ENCODE measurements at places on chromosomes 6 and 20.

DNA sequence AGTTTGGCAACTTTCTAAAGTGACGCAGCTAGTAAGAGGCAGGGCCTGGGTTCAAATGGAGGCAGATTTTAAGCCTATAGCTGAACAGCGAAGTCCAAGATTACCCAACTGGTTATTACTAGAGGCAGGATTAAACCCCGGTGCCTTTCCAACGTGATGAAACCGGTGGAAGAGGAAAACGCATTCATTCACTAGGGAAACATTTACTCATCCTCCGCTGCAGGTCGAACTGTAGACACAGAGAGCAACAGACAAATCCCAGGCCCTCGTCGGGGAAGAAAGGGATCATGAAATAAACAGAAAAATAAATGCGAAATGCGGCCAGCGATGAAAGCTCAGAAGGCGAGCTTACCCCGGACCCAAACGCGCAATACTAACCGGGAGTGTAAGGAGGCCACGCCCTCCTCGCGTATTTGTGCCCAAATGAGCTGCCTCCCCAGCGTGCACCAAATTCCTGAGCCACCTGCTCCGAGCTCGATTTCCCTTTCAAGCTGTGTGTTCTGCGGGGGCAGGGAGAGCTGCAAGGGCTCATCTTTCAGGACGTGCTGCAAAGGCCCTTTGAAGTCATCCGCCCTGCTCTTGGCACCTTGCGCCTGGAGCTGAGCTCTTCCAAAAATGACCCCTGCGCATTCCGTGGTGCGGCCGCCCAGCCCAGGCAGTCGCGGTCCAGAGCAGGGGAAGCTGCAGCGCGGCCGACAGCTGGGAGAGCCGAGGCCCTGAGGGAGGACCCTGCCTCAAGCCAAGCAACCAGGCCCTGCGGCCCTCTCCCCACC is 46.9 kb downstream of the PDYN start:
- no peak for DNase-seq

DNA sequence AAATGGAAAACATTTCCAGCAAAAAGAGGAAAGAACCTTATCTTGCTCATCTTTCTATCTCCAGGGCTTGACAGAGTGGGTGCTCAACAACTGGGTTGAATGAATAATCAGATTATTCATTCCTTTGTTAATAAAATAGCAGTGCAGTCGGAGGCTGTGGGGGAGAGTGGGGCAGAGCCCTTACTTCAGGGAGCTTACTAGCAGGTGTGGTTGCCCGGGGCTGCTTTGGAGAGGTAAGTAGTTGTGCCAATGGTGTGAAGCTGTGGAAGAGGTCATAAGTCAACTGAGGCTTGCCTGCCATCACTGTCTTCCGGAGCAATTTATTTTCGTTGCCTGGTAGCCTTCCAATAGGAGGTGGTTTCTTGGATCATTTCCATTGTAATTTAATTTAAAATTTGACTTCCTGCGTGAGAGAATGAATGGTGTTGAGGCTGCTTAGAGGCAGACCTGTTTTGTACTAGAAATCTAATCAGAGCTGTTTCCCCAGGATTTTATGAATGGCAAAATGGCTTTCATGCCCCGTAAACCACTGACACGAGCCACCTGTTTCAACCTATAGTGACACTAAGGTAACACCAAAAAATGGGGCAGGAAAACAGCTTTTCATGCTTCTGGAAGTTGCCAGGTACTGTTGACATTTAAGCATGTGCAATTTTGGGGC is 51.4 kb downstream of the ZDHHC14 start:
- no peak for DNase-seq

GRCh38 chr6:11021003-11021402 is 23.1 kb downstream of the ELOVL2 start:
- no peak for DNase-seq

DNA sequence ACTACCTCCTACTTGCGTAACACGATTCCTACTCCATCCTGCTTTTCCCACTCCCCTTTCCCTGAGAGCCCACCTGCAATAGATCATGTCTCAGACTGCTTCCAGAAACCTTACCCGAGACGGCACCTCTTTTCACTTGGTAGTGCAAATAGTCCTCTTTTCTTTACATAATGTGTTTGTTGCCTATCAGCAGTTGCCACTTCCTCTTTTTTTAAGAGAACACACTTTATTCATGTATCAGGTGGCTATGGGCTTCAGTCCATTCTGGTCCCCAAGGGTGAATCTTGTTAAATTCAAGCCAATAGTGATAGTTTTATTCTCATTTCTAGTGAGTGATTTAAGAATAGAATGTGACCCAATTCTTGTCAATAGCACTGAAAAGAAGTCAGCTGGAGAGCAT is 57.7 kb upstream of the FERMT1 start:
- DNase-seq = no peak

DNA sequence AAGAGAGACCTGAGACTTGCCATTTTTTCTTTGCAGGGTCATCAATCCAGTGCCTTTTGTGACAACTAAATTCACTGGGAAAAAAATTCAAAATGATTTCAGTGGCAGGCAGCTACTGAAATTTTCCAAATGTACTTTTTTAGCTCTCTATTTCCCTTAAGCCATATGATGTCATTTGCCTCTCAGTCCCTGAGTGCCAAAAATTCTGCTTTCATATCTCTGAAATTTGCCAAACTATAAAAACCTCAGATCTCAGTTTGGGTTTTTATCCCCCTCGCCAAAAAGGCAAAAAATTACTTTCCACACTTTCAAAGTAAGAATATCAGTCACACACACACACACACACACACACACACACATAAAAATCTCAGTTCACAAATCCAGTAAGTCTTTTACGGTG is 651.3 kb upstream of the ARID1B start:
- DNase-seq = no peak

DNA sequence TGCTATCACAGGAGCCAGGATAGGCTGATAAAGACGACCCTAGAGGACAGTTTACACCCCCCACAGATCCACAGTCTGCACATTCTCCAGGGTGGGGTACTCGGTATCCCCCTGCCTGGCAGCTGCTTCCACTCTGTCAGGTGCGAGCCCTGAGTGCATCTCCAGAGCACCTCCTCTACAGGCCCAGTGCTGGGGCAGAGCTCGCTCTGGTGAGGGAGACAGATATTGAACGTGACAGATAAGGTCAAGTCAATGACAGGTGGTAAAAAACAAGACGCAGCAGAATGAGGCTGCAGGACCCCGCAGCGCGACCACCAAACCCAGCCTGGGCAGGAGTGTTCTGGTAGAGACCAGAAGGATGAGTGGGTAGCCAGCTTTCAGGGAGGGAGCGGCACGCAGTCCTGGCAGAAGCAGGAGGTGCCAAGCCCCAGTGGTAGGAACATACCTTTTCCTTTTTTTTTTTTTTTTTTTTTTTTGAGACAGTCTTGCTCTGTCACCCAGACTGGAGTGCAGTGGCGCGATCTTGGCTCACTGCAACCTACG is 12.4 kb upstream of the MYL9 start:
- DNase-seq = no peak

DNA sequence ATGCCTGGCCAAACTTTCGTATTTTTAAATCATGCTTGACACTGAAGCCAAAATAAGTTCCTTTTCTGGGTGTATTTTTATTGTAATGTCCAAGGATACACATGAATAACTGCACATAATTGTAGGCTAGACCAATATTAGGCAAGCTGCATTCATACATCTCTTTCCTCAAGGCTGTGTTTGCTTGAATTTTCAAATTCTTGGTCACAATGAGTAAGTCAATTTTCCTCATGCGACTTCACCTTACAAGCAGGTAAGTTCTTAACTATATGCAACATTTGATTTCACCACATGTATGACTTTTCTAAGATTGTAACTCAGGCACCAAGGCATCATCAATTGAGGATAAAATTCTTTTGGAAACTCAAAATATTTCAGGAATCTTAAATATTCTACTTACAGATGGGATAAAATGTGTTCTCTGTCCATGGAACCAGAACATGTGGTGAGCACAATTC is 112.4 kb upstream of the ZNF217 start:
- no peak for DNase-seq

- no peak for DNase-seq
Measured at GRCh38 chr6:87575423-87575822, 14.4 kb downstream of the RARS2 start.

DNA sequence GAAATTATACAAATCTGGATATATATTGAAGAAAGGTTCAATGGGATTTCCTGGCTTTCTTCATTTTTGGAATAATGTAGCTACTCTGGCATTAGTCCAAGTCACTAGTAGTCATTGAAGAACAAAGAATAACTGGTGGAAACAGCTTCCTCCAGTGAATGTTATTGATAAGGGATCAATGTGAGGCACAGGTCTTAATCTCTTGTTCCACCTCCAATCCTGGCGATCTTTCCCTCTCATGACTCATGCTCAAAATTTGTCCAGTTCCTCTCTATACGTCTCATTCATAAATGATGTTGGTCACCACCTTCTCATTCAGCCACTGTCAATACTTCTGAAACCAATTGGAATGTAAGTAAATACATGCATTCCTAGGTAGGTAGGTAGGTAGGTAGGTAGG is 185.0 kb upstream of the BMP2 start:
- no peak for DNase-seq

- DNase-seq = no peak
Measured at GRCh38 chr6:152246554-152247337, 390.4 kb downstream of the SYNE1 start.

GRCh38 chr6:30889921-30890645 is 5.8 kb downstream of the DDR1 start:
- DNase-seq = no peak

DNA sequence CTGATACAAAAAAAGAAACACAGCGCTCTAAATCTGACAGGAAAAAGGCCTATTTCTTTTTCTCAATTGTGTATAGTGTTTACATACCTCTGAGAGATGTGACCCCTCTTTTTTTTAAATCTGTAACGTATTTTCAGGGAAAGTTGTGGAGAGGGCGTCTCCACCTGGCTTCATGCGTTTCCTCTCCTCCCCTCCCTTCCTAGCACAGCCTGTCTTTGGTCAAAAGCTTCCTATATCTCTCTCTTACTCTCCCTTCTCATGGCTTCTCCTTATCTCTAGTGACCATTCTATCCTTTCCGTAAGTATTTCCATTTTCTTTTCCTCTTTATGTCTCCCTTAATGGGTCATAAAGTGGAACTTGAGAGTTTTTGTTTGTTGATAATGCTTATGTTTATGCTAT is 458.9 kb downstream of the HACE1 start:
- DNase-seq = no peak

GRCh38 chr6:18142591-18142861 is 12.4 kb downstream of the TPMT start:
- DNase-seq = no peak

DNA sequence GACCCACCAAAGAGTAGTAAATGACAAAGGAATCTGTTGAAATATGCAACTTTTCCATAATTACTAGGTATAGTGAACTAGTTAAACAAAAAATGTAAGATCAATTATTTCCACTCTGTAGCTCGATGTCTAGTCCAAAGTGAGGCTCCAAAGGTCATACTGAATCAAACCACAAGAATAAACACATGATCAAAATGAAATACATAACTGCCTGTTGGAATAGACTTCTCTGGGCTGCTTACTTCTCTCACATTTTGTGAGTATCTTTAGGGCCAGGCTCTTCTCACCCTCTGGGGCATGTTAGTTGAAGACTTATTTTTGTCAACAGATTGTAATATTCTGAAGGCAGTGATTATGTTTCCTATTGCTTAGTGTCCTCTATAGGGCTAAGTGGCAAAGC is 103.7 kb upstream of the TMEM170B start:
- no peak for DNase-seq

- peak; percentile 70 for DNase-seq
Measured at GRCh38 chr6:44176762-44177509, 18.3 kb downstream of the CAPN11 start.

GRCh38 chr20:37804584-37805566 is 98.1 kb upstream of the VSTM2L start:
- peak; percentile 80 for DNase-seq

DNA sequence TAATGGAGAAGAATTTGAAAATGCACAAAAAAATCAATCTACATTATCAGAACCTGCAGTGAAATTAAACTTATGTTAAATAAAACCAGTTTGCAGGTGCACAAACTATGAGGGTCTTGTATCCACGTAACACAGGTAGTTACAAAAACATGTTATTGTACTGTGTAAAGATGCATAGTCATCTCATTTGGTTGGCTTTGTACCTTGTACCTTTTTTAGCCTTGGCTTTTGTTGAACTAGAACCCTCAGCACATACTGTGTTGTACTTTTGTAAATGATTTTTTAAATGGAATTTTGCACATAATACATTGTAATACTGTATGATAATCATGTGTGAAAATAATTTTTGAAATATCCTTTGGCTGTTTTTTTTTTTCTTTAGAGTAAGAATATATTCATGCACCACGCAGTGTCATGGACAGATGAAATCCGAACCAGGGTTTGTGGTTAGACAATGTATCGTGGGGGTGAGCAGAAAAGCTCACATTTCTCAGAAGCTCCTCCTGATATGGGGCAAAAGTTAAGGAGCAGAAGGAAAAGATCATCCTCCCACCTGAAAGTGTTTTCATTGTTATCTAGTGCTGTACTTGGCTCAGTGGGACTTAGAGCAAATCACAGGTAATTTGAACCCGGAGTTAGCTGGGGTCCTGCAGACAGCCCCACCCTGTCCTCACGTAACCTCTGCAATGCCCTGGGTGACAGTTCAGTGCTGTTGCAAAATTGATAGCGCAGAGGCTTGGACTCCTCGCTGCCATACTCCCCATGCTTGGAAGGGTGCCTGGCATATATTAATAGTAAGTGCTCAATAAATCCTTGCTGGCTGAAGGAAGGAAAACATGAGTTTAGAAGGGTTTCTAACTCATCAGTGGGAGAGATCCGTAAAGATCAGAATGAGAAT is 14.8 kb upstream of the NAA20 start:
- no peak for DNase-seq

GRCh38 chr20:36717657-36718056 is 28.2 kb downstream of the NDRG3 start:
- no peak for DNase-seq

- no peak for DNase-seq
Measured at GRCh38 chr20:64246616-64247306, 8.8 kb upstream of the PCMTD2 start.

DNA sequence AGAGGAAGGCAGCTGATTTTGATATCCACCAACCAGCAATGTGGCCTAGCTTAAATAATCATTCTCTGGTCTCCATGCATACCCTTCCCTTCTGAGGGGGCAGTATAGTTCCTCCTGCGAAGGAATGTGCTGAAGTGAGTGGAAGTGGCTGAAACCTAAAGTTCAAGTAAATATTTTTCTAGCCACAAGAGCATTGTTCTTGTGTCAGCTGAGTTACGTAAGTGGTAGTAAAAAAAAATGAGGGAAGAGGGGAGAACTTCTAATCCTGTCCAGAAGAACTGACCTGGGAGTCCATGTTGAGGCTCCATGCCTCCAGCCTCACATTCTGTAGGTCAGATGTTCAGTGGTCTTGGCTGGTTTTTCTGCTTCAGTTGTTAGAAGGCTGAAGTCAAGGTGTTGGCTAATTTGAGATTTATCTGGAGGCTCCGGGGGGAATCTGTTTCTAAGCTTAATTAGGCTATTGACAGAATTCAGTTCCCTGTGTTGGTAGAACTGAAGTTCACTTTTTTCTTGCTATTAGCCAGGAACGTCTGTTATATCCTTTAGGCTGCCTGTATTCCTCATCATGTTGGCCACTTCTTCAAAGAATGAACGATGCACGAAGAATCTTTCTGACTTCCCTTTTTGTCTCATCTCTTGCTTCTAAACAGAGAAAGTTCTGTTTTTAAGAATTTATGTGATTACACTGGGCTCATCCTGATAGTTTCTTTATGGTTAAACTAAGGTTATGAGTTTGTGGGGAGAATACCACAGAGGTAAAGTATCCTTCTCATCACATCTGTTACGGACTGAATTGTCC is 207.1 kb upstream of the PRSS16 start:
- no peak for DNase-seq

All from stimulated activated naive B cell treated with anti-CD40 and anti-IgM and Interleukin-4, amounts not matched to agents 10 μg/mL and 1 μg/mL and 100 μg/mL, for 72 hours (primary cell).